T-helper 22 cell (primary cell): ENCODE measurements at places on chromosomes 7 and 10.

DNA sequence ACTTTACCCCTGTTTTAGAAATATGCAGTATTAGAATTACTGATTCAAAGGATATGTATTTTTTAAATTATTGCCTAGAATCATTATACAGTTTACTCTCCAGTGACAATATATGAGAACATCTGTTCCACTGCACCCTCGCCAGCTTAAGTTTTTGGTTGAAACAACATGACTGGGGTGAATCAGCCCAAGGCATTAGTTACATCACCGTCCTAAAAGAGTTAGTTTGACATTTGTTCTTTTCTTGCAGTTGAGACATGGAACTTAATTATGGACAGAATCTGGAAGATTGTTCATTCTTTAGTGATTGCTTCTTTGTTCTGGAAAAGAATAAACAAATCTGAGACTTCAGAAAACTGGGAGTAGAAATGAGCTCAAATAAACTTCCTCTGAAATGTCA is 167.3 kb upstream of the DKK1 start:
- DNase-seq, result no peak

DNA sequence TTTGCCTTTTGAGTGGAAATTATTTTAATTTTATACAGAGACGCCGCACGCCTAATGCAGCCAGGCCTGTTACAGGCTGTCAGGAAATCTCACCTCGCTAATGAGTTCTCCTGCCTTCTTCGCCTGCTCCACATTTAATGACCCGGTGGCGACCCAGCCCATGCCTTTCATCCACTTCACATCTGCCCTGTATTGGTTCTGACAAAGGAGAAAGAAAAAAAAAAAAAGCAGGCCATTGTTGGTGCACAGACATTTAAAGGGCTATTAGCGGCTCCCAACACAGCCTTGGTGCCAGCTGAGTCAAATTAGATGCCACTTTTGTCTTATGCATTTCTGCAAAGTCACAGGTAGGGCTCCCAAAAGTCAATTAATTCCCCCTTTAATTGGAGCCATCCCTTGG is 43.3 kb downstream of the NRAP start:
- no peak for DNase-seq

DNA sequence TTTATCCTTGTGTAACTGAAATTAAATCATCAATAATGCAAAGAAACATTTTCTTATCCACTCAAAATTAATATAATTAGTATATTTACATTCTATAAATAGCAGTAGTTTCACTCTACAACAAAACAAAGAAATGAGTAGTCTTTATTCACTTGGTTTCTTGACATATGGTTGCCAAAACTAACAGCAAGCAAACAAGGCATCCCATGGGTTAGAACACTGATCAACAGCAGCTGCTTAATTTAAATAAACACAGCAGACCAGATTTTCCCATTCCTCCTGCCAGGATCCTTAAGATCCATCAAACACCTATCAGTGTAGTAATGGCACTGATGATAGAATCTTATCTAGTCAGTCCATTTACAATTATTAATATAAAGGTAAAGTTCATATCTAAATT is 22.1 kb downstream of the NCAPG2 start:
- DNase-seq, result no peak

DNA sequence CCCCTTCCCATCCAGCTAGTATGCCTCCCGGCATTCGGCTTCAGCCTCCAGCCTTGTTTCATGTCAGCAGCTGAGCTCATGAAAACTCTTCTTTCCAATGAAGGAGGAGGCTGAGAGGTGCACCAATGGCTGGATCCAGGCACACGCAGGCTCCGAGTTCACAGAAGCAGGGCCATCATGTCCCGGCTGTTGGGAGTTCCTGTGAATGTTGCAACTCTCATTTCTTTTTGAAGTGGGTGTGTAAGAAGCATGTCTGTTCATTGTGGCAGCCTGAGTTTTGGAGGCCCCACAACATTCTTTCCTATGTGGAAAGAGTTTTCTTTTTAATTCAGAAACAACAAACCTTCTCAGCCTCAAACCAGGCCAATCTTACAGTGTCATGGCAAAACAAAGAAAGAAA is 89.7 kb downstream of the PTPRE start:
- no peak for DNase-seq

DNA sequence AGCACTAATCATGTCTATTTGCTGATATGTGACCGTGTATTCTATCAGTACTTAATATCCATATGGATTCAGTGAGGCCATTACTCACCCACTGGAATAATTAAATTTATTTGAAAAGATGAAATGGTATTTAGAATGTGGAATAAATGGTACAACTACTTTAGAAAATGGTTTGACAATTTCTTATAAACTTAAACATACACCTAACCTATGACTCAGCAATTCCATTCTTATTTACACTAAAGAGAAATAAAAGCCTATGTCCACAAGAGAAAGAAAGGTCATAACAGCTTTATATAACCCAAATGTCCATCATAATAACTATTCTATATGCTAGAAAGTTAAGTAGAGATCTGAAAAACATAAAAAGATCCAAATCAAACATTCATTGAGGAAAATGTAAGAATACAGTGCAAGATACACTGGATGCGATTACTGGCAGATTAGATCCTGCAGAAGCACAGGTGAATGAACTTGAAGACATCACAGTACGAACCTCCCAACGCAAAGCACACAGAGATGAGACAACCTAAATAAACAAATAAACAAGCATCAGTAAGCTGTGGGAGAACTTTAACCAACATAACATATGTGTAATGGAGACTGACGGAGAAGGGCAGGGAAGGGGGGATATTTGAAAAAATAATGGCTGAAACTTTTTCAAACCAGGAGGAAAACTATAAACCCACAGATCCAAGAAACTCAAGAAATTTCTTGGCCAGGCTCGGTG is 51.9 kb downstream of the TNS3 start:
- no peak for DNase-seq

DNA sequence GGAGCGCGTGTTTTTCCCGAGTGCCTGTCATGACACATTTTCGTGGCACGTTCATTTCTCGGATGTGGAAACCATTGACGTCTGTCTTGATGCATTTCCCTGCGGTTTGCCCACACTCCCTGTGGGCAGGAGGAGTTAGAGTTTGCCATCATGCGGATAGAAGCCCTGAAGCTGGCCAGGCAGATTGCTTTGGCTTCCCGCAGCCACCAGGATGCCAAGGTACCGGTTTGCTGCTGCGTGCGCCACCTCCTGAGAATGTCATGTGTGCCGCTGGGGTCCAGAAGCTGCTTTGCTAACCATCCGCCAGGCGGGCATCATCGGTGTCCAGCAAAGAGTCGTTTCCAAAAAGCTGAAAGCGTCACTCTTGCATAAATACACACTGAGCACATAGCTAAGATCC is 40.9 kb upstream of the BTBD16 start:
- no peak for DNase-seq

GRCh38 chr10:19640566-19641263 is 175.5 kb upstream of the PLXDC2 start:
- DNase-seq, result no peak

DNA sequence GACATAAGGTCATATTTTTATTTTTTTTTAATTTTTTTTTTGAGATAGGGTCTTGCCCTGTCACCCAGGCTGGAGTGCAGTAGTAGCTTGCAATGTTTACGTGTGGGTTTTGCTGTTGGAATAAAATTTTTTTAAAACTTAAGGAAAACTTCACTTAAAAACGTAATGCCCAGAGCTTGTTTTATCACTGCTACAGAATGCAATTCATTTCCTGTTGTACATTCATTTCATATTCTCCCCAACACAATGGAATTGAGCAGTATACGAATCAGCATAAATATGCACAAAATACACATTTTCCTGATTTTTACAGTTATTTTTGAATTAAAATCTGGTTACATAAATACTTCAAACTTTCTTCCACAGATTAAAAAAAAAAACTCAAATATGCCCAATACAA is 40.3 kb downstream of the RSU1 start:
- DNase-seq, result no peak

DNA sequence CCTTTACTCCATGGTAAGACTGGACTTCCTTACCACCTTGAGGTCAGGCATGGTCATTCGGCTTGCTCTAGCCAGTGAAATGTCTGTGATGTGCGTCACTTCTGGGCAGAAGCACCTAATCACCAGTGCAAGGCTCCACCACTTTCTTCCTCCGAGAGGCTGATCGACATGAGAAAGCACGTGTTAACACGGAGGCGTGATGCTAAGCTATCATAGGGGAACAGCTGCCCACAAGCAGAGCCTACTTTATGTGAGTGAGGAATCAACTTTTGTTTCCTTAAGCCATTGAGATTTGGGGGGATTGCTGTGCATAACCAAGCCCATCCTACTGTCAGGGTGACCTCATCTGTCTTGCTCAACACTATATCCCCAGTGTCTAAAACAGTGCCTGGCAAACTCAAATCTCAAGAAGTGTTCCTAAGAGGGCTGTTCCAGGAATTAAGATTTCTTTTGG is 23.1 kb upstream of the SAR1A start:
- DNase-seq, result no peak

GRCh38 chr7:32018845-32019578 is 51.2 kb downstream of the PDE1C start:
- DNase-seq, result no peak
